Smooth muscle cell of bladder (primary cell): ENCODE measurements at places on chromosomes 4 and X. TPM values are rescaled to one million over a fixed set of nuclear protein-coding genes. Genes with fewer than 3 reads are reported as not detected.

The THAP9 gene
- total RNA-seq: 4.7 TPM in 2 replicates

The GYG2 gene
- total RNA-seq: 11.4 and 13.5 TPM in 2 replicates

The ADAM29 gene
- total RNA-seq: under 0.01 TPM in 1 of 2 replicates, not detected in the other

The SSX1 gene
- total RNA-seq: 0.18 TPM in 1 of 2 replicates, not detected in the other

The BTK gene
- total RNA-seq: not detected in 2 replicates

The STEEP1 gene
- 38.3 and 40.2 TPM in 2 replicates for total RNA-seq

The TBC1D8B gene
- 11.1 and 14.4 TPM in 2 replicates for total RNA-seq

The STATH gene
- 0.14 TPM in 1 of 2 replicates, not detected in the other for total RNA-seq

The TMSB15B gene
- 2.1 and 2.7 TPM in 2 replicates for total RNA-seq

The EDA gene
- 0.14 and 0.18 TPM in 2 replicates for total RNA-seq

The KLB gene
- total RNA-seq: not detected in 2 replicates

The MAOA gene
- 4.8 and 9.0 TPM in 2 replicates for total RNA-seq

The FRG2 gene
- not detected in 2 replicates for total RNA-seq
